NCI-H510A treated with DMSO at 0.1 percent for 48 hours (cell line): ENCODE measurements at places on chromosomes 16 and 17.

DNA sequence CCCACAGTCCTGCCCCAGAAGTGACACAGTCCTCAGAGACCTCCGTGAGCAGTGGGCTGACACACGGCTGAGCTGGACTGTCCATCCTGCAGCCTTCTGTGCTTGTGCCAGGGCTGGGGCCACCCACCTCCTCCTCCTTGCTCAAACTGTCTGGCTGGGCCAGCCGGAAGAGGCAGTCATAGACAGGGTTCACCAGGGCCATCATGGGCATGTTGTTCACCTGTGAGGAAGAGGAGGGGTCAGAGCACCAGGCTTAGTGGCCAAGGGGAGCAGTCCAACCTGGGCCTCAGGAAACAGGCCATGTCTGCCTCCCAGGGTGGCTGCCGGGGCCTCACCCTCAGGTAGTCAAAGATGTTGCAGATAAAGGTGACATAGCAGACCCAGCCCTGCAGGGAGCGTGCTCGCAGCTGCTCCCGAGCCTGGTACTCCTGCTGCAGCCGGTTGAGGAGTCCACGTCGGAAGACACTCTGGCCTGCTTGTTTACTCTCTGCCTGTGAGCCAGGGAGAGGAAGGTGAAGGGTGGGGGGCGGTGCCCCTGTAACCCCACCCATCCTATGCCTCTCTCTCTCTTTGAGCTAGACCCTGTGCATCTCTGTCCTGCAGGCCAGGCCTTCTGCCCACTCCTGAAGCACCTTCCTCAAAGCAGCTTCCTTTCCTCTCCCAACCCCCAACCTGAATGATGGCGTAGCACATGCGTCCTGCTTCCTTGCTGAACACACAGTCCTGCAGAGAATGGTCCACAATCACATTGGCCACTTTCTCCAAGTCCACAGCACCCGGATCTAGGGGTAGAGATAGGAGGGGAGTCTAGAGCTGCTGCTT lies 3.4 kb downstream of the MIF4GD start:
- peak; percentile 62 for DNase-seq

DNA sequence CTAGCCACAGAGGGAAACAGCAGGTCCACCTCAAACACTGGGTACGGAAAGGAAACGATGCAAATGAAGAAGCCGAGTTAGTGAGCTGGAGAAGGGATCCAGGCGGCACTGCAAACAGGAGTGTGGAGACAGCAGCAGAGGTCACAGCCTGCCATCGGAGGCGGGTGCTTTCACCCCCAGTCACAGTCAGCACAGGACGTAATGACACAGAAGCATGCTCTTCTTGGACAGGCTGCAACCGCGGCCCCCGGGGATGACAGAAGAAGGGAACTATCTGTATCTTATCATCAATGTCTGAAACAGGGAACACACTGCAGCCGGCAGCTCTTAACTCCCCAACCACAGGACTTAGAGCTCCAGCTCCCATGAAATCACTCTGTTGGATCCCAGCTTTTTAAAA lies 16.1 kb upstream of the SLC38A8 start:
- no peak for DNase-seq

GRCh38 chr17:48729335-48730239 lies 1.0 kb upstream of the HOXB13 start:
- peak; percentile 71 for DNase-seq

DNA sequence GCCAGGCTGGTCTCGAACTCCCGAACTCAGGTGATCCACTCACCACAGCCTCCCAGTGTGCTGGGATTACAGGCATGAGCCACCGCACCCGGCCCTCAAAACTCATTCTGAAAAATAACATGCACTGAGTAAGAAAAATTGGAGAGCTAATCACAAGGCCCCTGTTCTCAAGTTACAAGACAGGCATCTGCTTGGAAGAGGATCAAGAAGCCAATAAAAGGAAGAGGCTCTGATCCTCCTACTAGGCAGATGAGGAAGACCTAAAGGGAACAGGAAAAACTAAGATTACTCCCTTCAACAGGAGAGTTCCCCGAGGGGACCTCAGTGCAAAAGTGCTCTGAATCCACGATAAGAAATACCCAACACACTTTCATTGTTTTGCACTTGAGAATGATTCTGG lies 18.4 kb downstream of the BLMH start:
- DNase-seq, result no peak

GRCh38 chr16:78571898-78572358 lies 472.5 kb downstream of the WWOX start:
- no peak for DNase-seq

- peak; percentile 58 for DNase-seq
Observed at GRCh38 chr17:29124135-29124924, 55.9 kb downstream of the MYO18A start.

GRCh38 chr17:43832976-43833829 lies at the start of gene MPP3:
MPP3 (minus strand) TSS chr17:43833146; CDS start chr17:43831906, 1,240 bp downstream.
- peak; percentile 61 for DNase-seq

DNA sequence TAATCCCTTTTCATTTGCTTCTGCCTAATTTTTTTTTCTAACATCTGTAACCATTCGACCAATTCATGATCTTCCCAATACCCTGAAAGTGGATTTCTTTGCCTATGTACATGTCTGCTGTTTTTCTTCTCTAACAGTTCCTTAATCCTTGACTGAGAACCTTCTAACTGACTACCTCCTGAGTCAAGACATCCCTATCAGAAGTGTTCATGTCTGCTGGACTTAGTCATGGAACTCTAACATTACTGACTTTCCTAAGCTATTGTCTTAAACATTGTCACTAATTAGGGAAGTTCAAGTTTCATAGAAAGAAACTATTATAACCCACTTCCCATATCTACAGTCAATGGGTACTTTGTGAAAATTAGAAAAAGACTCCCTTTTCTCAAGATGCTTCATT lies 52.4 kb upstream of the IRX5 start:
- DNase-seq, result no peak

DNA sequence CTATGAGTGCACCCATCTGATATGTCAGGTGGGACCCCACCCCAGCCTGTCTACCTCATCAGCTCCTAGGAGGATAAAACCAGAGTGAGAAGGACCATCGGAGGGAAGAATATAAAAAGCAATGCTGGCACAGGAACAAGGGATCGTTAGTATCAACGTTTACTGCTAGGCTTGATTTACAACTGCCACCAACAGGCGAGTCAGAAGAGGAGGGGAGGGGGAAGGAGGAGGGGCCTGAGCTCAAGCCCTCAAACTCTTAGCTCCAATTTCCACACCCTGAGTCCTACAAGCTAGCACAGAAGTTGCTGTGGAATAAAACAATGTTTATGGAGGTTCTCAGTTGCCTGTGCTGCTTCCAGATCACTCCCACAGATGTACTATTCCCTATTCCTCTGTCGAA lies 234.5 kb downstream of the C16orf78 start:
- peak; percentile 49 for DNase-seq

DNA sequence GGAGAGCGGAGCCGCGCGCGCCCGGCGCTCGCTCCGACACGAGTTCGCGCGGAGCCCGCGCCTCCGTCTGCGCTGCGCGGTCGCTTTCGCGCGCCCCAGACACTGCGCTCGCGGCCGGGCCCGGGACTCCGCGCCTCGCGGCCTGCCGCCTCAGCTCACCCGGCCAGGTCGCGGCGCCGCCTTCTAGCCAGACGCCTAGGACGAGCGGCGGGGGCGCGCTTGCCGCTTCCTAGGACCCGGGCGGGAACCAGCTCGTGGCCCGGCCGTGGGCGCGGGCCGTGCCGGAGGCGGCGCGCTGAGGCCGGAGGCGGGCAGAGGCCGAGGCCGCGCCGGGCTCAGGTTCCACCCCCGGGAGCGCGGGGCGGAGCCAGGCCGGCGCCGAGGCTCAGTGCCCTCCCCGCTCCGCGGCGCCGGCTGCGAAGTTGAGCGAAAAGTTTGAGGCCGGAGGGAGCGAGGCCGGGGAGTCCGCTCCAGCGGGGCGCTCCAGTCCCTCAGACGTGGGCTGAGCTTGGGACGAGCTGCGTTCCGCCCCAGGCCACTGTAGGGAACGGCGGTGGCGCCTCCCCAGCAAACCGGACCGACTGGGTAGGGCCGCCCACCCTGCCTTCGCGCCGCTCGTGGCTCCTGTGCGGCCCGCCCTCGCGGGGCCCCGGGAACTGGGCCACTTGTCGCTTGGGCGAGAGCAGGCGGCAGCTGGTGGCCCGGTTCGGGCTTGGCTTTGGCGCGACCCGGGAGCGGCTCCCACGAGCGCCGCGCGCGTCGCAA lies at the start of gene SPHK1:
Gene SPHK1 (plus strand): TSS at position 388 of the 765 bp plus-strand sequence. CDS start 1,036 bp downstream, outside the sequence.
- peak; percentile 37 for DNase-seq

GRCh38 chr16:21233045-21233520 lies 416 bp upstream of the ANKS4B start:
- no peak for DNase-seq

DNA sequence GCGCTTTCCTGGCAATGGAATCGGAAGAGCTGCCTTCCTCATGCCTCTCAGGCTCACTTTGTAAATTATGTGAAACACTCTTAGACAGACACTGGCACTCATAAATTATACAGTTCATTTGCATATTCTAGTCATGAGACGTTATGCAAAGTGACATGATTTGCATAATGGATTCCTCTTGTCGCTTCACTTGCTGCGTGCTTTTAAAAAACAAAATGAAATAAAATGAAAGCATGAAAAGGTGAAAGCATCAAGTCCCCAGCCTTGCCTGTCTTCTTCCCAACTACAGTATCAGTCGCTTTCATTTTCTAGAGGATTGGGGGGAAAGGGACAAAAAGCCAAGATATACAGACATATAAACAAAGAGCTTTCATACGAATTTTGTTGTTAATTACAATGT lies 252.8 kb upstream of the PMFBP1 start:
- no peak for DNase-seq

DNA sequence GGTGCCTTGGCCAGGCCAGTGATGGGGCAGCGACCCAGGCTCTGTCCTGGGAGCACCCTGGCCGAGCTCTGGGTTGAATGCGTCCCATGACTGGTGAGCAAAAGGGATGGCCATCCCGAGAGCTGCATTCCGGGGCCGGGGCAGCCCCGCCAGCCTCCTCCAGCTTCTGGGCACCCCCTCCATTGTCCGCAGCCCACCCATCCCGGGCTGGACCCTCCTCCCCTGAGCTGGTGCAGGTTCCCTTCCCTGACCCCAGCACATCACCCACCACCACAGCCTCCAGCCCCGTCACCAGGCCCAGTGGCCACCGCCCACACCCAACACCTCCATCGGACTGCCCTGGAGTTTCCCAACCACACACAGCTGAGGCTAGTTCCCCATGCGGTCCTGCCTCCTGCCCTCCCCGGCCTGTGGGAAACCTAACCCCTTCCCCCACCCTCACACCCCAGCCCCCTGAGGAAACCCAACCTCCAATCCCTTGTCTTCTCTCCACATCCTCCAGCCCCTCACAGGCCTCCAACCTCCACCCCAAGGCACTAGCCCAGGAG lies 16.2 kb upstream of the PVALEF start:
- no peak for DNase-seq

DNA sequence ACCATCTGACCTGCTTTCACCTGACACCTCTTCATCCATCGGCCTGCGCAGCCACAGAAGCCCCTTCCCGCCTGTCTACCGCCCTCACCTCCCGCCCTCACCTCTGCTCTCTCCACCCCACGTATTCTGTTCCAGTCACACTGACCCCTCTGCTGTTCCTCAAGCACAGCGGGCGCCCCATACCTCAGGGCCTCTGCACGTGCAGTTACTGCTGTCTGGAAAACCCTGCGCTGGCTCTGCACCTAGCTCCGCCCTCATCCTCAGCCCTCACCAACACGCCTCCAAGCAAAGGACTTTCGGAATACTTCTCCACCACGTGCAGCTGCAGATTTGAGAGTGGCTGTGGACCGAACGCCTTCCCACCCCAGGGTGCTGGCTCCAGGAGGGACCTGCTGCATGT lies 24.6 kb upstream of the PABPN1L start:
- no peak for DNase-seq

GRCh38 chr17:7281074-7281952 lies at the start of gene SLC2A4:
SLC2A4 (plus strand) TSS chr17:7281718; CDS start chr17:7281935, 217 bp downstream.
- DNase-seq, result peak; percentile 76

DNA sequence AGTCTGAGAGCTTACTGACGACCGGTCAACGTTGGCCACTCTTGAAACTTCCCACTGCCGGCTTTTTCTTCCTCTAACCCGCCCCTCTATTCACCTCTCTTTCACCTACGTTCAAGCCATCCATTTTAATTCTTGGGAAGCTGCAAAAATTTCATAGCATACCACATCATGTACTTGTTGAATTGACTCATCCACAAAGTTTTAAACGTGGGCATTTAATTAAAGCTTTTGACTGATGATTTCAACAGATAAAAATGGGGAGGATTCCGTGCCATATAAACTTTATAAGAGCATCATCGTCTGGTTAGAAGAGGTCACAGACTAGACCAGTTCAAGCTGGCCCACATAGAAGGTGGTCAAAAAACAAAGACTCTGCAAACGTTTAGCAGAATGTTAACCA lies 22.5 kb downstream of the VPS53 start:
- no peak for DNase-seq

GRCh38 chr16:57486858-57487834 lies 853 bp upstream of the DOK4 start:
- DNase-seq, result no peak

DNA sequence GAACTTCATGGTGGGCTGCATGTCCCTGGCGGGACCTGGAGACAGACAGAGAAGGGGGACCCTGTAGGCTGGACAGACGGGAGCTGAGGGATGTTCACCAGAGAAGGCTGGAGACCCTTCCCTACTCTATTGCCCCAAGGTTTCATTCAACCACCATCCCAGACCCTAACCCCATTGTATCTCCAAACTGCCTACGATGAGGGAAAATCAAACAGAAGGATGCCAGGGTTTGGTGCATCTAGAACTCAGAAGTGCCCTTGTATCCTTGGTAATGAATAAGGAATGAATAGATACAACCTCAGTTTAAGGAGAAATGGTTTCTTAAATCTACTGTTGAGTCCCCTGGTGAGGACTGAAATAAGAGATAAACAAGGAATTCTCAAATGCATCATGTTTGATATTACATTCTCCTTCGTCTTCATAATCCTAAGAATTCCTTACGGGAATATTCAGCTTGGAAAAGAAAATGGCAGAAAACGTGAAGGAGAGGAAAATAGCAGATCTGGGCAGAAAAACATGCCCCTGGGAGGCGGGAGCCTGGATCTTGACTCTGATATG lies 16.4 kb downstream of the TNS4 start:
- no peak for DNase-seq

DNA sequence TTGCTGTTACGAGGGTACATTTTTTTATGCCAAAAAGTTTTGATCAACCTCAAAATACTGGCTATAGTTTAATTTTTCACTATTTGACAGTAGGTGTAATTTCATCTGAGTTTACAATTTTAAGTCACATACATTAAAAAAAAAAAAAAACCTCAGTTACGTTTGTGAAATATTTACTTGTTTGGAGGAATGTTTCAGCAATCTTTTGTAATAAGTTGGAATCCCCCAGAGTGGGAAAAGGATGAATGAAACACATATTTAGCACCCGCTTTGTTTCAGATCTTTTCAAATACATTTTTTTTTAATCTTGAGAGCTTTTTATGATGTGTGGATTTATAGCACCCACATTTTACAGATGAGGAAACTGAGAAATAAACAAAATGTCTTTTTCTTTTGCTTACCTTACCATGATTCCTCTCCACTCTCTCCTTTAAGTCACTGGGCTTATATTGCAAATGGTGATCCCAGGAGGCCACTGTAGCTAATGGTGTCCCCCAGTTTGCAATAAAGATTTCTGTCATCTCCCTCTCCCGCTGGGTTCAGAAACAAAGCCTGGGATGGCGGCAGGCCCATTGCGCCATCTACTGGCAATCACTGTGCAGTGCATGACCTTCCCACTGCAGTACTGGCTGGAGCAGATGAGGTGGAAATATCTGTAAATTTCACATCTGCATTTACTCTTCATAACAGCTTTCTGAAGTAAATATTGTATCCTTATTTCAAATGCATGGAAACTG lies 27.7 kb downstream of the TBC1D3B start:
- peak; percentile 57 for DNase-seq

- no peak for DNase-seq
Observed at GRCh38 chr16:50428116-50428515, 59.3 kb upstream of the BRD7 start.

GRCh38 chr17:9361188-9361955 lies 214.2 kb downstream of the STX8 start:
- no peak for DNase-seq
